ENCODE measurements at places on chromosomes 11 and 22.

DNA sequence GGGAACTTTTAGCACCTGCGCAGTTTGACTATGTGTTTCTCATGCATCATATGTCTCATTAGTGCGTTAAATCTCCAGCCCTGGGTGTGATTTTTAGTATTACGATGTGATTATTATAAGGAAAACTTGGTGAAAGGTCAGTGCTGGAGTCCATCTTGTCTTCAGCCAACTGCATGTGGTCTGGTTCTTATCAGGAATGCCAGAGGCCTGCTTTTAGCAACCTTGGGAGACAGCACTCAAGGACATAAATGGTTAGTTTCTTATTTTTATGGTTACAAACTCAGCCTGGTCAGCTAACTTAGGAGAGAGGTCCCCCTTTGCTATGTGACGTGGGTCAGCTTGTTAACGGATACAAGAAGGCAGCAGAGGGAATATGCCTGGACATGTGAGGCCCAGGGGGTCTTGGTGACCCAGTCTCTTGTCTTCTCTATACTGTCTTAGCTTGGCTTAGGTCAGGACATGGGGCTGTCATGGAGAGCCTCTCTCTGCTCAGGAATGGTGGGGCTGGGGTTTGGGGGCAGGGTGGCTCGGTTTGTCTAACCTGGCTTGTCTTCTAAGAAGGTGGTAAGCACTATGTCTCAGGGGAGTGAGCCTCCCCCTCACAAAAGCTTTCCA, 21.5 kb downstream of the KCTD21 start:
- no peak for DNase-seq

GRCh38 chr11:77197626-77198320, 69.7 kb downstream of the MYO7A start:
- DNase-seq: no peak

DNA sequence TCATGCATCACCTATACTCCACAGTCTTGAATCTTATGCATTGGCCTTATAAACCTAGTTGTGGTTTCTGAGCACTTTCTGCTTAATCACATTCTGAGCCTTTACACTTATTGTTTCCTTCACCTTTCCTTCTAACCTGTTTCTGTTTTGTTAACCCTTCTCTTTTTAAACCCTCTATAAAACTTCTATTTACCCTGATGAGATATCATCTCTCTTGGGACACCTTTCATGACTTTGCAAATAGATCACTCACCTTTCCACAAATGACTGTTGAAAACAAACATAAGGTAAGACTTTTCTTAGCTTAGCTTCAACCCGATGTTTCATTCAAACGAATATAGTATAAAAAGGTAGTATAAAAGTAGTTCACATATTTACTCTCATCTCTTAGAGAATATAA, 483.6 kb downstream of the FAM181B start:
- no peak for DNase-seq

DNA sequence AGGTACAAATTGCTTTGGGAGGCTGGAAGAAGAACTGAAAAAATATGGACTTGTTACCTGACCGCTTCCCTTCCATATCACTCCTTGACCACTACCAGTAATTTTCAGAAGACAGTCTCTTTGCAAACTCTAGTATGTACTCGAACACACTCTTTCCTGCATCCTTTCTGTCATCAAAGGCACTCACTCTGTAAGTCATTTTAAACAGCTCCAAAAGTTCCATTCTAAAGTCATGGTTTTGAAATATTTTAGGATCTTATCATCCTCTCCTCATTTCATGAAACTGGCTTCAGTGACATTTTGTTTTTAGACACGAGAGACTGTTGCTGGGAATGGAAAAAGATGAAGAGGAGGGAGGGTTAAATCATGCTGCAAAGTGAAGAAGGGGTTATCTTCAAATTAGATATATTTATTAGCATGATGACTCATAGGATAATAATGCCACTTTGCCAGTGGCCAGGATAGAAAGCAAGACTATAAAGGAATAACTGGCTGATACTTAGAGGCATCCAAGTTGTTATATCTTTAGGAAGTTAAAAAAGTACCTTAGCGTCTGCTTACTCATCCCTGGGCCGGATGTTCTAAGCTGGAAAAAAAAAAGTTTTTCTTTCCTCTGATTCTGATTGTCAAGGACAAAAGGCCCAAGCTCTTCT, 549.3 kb downstream of the METTL15 start:
- DNase-seq: peak; percentile 9

GRCh38 chr11:128391811-128392210, 195.5 kb downstream of the ETS1 start:
- DNase-seq: no peak

DNA sequence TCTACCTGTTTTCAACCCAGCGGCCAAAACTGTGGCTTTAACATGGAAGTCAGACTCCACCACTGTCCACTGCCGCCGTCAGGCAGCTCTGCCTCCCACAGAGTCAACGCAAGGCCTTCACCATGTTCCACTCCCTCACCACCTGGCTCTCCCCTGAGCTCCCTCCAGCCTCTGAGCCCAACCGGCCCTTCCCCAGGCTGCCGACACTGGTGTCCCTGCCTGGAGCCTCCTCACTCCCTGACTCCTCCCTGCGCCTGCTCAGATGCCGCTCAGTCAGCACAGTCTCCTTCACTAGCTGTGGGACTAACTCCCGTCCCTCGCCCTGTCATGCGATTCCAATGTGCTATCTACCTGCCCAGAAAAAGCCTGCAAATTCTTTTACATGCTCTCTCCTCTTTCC, 16.3 kb downstream of the SULT4A1 start:
- DNase-seq: no peak

DNA sequence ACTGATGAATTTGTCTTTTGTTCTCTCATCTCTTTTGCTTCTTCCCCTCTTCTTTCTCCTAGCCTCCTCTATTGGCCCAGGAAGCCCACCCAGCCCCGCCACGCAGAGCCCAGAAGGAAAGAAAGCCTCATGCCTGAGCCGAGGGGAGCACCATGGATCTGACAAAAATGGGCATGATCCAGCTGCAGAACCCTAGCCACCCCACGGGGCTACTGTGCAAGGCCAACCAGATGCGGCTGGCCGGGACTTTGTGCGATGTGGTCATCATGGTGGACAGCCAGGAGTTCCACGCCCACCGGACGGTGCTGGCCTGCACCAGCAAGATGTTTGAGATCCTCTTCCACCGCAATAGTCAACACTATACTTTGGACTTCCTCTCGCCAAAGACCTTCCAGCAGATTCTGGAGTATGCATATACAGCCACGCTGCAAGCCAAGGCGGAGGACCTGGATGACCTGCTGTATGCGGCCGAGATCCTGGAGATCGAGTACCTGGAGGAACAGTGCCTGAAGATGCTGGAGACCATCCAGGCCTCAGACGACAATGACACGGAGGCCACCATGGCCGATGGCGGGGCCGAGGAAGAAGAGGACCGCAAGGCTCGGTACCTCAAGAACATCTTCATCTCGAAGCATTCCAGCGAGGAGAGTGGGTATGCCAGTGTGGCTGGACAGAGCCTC, 3.8 kb downstream of the ZBTB16 start:
- DNase-seq: no peak

DNA sequence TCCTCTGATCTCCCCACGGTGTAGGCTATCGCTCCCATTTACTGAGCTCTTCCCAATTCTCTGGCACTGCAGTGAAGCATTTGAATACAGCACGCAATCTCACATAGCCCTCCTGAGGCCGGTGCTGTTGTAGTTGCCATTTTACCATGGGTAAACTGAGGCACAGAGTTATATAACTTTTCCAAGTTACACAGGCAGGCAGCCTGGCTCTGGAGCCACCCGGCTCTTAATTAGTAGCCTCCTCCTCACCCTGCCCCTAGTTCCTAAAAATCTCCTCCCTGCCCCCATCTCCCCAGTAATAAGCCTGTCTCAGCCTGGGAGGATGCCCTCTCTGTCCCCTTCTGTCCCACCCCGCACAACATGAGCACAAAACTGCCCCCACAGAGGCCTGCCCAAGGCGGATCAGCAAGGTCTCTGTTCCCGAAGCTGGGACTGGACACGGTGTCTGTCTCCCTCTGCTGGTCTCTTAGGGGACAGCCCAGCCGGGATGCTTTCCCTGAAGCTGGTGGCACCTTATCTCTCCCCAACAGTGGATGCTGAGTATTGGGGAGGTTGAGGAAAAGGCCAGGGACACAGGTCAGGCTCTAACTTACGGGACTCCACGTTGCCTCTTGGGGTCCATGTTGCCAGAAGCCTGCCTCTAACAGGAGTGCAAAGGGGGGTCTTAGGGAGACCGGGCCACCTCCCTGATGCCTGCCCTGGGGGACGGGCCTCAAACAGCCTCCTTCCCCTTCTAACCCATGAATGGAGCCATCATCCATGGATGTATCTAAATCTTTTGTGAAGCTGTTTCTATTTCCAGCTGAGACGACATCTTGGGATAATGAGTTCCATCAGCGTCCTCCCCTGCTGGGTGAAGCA, 9.1 kb upstream of the CLCF1 start:
- DNase-seq: peak; percentile 57

DNA sequence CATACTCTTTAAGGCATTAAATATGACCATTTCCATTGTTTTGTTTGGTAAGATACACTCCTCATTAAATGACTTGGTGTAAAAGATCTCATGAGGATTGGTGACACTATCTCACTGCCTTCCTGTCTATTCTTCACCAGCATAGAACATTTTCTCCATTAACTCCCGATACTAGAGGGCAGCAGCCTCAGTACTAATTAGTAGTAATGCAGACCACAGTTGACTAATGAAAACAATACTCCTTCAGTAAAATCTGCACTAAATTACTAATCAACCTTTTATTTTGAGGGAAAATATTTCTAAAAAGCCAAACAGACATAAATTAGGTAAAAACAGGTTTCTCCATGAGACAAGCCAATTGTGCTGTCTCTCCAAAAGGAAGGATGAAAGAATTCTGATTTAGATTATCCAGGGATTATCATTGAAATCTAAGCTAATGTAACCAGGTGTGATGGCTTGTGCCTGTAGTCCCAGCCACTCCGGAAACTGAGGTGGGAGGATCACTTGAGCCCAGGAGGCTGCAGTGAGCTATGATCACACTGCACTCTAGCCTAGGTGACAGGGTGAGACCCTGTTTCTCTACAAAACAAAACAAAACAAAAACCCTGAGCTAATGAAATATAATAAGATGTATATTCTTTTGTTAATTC, 9.4 kb downstream of the PGM2L1 start:
- peak; percentile 65 for DNase-seq

DNA sequence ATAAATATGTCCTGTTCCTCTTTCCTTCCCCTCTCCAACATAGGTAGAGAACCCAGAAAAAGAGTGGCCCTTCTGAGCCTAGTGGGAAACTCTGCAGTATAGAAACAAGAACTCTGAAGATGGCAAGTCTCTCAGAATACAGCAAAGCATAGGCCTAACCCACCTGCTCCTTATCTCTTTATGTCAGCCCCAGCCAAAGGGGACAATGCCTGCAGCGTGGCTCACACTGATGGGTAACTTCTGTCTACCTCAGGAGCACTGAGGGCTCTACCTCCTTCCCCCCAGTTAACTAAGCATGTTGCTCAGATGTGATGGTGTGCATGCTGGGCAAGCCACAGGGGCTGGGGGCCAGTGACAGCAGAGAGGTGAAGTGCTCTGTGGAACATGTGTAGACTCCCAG, 4.9 kb upstream of the NRIP3 start:
- no peak for DNase-seq

GRCh38 chr11:19368726-19369375, 128.1 kb upstream of the E2F8 start:
- peak; percentile 51 for DNase-seq

- DNase-seq: no peak
Observed at GRCh38 chr11:31740131-31740530, 71.0 kb downstream of the PAX6 start.

- no peak for DNase-seq
Observed at GRCh38 chr11:62017878-62018655, 50.6 kb upstream of the FTH1 start.

DNA sequence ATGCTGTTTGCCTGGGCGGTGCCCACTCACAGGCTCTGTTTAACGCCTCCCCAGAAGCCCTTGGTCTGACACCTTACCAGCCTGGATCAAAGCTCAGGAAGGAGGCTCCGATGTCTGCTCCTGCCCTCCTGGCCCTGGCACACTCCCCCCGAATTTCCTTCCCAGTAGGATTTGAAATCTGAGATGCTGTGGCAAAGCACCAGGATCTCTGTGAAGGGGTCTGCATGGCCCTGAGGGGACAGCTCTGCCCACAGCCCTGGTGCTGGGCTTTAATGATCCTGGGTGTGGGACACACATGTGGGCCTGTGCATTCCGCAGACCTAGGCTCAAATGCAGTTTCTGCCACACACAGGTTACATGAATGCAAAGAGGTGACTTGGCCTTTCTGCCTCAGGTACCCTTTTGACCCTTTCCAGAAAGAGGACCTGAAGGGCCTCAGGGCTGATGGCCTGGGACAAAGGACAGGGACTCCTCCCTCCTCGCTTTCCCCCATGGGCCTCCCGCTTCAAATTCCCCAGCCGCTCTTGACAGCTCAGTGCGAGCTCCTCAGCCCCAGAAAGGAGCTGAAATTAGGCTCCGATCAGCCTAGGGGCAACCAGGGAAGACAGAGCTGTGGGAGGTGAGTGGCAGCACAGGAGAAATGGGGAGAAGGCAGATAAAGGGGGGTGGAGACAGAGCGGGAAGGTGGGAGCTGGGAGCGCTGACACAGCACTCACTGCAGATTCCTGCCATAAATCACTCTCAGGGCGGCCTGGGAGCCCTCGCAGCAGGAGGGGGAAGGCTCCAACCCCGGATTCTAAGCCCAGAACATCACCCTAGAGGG, 41.3 kb downstream of the TRIM29 start:
- no peak for DNase-seq

GRCh38 chr11:45560913-45561281, 104.5 kb downstream of the CHST1 start:
- no peak for DNase-seq

GRCh38 chr11:16911186-16911585, 103.0 kb downstream of the PLEKHA7 start:
- no peak for DNase-seq

DNA sequence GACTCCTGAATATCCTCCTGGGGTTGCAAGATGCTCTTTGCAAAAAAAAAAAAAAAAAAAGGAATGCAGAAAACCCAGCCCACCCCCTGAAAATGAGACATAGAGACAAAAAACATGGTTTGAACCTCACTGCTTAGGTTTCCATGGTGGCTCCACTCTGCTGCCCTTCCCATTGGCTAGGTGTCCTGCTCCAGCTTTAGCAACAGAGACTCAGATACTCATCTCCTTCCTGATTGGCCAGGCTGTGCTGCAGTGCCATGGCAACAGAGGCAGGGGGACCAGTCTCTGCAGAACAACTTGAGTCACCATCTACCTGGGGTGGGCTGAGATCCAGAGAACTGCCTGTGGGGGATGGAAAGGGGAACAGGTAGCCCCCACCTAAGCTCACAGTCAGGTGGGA, 17.4 kb upstream of the YWHAH start:
- no peak for DNase-seq

GRCh38 chr11:118366287-118366686, 6.9 kb downstream of the UBE4A start:
- DNase-seq: no peak

GRCh38 chr11:13577881-13578280, 82.1 kb upstream of the PTH start:
- no peak for DNase-seq

DNA sequence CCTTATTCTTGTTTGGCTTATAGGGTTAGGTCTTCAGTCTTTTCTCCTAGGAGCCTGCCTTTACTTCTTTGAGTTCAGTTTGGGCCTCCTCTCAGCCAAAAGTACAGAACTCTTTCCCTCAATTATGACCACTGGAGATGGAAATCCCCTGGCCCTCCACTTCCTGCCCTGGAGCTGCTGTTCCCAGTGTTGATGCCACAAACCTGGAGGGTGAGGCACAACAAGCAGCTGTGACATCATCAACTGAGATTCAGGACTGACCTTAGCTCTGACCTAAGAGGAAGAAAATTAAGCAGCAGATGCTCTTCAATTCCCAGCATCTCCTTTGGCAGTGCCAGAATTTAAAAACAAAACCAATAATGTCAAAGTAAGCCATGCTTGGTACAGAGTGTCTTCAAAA, 3.0 kb downstream of the ABTB2 start:
- DNase-seq: peak; percentile 43

GRCh38 chr11:123255909-123256308, 60.9 kb upstream of the CLMP start:
- DNase-seq: peak; percentile 45
